CD4-positive, alpha-beta T cell treated with Interleukin-2 at 100 ng/mL for 4 hours (primary cell): ENCODE measurements at places on chromosomes 12 and 14.
A peak's percentile ranks its signal among the peaks of the same experiment; 100 is the strongest.

- no peak for DNase-seq
Measured at GRCh38 chr14:100617410-100618317, 30.4 kb upstream of the BEGAIN start.

GRCh38 chr12:97275256-97275655, 187.3 kb upstream of the RMST start:
- no peak for DNase-seq

GRCh38 chr12:105600911-105601545, 270.5 kb downstream of the C12orf75 start:
- DNase-seq: no peak

DNA sequence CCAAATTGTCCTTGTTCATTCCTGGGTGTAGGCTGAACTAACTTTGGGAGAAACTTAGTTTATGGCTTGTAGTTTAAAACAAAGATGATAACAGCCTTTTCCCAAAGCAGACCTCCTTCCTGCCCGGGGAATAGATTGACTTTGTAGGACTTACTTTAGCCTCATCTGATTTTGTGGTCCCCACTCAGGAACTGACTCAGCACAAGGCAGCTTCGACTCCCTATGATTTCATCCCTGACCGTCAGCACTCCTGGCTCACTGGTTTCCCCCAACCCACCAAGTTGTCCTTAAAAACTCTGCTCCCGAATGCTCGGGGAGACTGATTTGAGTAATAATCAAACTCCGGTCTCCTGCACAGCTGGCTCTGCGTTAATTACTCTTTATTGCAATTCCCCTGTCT, 40.1 kb upstream of the DDHD1 start:
- DNase-seq: no peak

DNA sequence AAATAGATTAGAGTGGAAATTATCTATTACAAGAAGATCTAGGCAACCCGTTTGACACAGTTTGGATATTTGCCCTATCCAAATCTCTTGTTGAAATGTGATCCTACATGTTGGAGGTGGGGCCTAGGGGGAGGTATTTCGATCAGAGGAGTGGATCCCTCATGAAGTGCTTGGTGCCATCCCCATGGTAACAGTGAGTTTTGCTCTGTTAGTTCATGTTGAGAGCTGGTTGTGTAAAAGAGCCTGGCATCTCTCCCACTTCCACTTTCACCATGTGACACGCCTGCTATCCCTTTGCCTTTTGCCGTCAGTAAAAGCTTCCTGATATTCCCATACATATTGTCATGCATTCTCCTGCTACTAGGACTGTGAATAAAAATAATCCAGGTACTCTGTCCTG, 66.4 kb upstream of the FLRT2 start:
- DNase-seq: no peak

GRCh38 chr14:26597589-26598080, at the start of gene NOVA1:
TSS of gene NOVA1 (minus strand) at chr14:26598033. CDS start at chr14:26597436, 597 bp downstream.
- no peak for DNase-seq

- no peak for DNase-seq
Measured at GRCh38 chr12:49059045-49059298, 1.6 kb downstream of the KMT2D start.

- no peak for DNase-seq
Measured at GRCh38 chr14:93997082-93997481, at the start of gene CCDC197. TSS of gene CCDC197 (plus strand) at chr14:93997301. CDS start at chr14:93998132, 831 bp downstream.

GRCh38 chr14:65156568-65157366, 54.5 kb upstream of the MAX start:
- DNase-seq: no peak

DNA sequence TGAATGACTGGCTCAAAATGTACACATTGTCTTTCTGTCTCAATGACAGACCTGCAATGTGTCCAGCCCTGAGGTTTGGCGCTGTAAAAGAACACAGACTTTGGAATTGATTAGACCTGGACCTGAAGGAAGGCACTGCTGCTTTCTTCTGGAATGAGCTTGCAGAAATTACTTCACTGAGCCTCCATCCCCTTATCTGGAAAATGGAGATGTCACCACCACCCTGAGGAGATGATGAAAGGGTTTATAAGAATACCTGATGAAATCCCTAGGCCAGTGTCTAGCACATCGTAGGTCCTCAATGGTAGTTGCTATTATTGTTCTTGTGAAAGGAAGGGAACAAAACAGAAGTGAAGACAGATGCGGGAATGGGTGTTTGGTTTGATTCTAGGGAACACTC, 9.7 kb upstream of the WSB2 start:
- no peak for DNase-seq

DNA sequence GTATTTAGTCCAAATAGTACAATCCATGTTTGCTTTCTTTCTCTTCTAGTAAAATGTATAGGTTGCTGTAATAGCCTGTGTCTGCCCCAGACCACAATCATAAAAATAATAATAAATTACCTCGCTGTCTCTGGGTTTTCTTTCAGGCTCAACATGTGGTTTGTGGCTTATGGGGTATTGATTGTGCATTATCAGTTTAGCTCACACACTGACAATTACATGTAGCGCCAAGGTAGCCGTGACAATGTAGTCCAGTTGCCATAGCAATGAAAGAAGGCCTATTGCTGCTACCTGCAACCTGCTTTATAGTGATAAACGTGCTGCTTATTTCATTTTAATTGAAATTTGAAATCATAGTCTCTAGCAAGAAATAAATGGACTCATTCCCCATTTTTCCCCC, 1009.8 kb downstream of the NRXN3 start:
- DNase-seq: no peak

DNA sequence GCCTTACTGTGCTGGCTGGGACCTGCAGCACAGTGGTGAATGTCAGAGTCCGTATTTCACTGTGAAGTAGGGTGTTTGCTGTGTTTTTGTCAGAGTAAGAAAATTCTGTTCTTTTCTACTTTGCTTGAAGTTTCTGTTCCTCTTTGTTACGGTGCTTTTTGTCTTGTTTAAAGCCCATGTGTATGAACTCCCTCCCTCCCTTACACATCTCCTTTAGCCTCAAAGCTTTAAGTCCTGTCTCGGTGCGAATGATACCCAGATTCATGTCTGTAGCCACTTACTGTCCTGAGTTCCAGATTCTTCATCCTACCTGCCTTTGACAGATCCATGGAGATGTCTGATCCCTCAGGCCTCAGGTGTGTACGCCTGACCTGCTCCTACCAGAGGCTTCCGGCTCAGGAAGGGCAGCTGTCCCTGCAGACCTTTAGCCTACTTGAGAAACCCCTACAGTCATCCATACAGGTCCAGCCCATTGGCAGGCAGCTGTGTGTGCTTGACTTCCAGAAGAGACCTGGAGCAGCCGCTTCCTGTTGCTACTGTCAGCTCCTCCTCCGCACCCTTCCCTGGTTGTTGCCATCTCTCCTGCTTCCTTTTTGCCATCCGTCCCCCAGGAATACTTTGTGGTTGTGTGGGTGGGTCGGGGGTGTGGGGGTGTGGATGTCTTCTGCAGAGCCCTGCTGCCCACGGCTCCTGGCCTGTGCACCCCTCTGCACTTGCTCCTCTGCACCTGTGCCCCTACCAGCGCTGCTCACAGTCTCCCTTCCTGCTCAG, 72.9 kb downstream of the DDX51 start:
- no peak for DNase-seq

DNA sequence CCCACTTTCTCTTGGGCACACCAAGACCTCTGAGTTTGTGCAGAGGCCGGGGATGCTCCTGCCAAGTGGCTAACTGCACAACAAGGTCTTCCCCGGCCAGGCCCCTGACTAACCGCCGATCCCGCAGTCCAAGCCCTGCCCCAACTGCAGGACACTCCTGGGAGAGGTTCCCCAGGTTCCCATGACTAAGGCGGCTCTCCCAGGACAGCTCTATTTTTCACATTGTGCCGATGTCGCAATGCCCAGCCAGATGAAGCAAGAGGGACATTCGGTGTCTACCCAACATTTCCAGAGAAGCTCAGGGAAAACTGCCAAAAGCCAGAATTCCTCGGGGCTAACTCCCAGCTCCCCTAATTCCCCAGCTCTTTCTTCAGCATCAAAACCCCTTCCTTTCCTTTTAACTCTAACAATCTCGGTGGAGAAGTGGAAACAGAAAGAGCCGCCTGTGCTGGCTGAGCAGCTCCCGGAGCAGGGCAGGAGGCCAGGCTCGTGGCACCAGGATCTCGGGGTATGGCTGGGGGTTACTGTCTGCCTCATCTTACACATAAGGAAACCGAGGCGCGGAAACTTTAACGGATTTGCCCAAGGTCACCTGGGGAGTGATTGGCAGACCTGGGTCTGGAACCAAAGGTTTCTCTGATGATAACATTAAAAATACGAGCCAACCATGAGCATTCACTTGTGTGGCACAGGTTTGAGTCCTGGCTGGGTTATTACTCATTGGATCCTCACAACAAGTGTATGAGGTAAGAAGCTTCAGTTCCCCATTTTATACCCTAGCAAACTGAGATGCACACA, 318.2 kb downstream of the BCL11B start:
- DNase-seq: no peak

- peak; percentile 5 for DNase-seq
Measured at GRCh38 chr14:94394581-94395207, 6.3 kb upstream of the SERPINA1 start.

GRCh38 chr14:91975763-91976162, 28.3 kb upstream of the FBLN5 start:
- no peak for DNase-seq

DNA sequence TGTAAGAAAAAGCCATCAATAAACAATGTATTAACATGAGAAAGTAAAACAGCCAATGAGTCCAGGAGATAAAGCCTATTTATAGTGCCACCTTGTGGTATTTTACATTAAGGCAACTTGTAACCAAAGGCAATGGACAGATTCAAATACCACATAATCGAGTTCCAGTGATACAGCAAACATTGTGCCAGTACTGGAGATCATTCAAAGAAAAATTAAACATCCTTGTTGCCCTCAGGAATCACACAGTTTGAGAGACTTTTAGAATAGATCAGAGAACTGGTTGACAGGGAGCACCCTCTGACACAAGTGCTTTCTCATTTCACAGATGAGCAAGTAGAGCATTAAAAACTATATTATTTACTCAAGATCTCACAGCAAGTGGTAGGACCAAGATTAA, 98.1 kb downstream of the DDHD1 start:
- DNase-seq: peak; percentile 57

- DNase-seq: no peak
Measured at GRCh38 chr14:55807881-55808379, 227.9 kb downstream of the KTN1 start.

- DNase-seq: no peak
Measured at GRCh38 chr14:48943913-48944312, 642.3 kb downstream of the RPS29 start.

- peak; percentile 47 for DNase-seq
Measured at GRCh38 chr12:6444704-6445688, at the start of gene CD27. TSS of gene CD27 (plus strand) at chr12:6444955. CDS start at chr12:6445096, 141 bp downstream.

DNA sequence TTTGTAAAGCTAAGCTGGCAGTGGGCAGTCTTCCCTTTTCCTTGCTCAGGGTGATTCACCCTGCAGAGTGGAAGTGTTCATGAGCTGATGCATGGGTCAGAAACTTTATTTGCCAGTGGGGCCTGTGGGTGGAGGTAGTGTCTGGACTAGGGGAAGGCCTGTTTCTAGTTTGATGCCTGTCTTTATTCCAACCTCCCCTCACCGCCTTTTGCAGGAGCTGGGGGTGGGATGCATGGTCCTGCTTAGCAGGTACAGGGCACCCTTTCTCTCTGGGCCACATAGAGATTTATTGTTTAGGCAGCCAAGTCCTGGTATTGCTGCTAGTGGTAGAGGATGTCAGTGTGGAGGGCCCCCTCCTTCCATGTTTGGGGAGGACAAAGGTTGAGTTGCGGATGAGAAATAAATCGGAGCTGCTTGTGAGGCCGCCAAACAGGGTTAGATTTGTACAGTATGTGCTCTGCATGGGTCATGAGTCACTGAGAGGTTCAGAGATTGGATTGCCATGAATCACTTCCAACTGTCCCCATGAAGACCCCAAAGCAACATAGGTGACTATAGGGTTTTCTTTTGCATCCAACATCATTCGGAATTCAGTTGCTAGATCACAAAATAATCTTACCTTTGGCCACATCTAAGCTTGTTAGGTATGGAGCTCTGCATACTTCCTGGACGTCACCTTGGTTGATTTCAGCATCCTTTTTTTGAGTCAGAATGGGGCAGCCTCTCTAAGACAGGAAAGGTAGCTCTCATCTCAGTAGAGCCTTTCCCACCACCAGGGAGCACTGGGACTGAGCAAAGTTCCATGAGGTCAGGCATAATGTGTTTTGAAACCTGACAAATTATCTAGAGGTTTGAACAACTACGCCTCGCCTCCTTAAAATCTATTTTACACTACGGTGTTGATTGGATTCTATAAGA, 8.8 kb downstream of the SMOC1 start:
- no peak for DNase-seq

- DNase-seq: no peak
Measured at GRCh38 chr12:13769273-13769672, 212.1 kb downstream of the GRIN2B start.

DNA sequence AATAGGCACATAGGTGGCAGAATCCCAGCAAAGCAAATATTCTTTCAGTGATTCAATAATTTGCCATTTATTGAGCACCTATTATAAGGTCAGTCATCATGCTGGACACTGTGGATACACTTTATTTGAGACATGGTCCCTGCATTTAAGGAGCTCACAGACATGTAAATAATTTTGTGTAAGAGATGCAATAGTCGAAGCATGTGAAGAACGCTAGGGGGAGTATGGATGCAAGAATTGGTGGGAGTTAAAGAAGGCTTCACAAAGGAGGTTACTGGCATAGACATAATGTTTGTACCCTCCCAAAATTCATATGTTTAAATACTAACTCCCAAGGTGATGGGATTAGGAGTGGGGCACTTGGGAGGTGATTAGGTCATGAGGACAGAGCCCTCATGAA, 260.6 kb upstream of the GARIN6 start:
- no peak for DNase-seq

DNA sequence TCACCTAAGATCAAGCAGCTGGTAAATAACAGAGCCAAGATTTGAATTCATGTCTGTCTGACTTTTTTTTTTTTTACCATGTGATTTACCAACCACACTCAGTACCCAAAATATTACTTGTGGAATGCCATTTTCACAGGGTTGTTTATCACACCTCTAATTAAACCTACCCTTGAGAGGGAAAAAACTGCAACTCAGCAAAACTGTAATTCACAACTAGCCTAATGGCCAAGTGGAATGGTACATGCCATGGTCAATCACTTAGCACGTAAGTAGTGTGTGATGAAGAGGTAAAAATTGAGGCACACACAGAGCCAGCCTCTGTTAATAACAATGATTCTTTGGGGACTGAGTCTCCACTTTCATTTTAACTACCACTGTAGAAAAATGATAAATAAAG, 412.9 kb upstream of the GARIN6 start:
- DNase-seq: no peak

DNA sequence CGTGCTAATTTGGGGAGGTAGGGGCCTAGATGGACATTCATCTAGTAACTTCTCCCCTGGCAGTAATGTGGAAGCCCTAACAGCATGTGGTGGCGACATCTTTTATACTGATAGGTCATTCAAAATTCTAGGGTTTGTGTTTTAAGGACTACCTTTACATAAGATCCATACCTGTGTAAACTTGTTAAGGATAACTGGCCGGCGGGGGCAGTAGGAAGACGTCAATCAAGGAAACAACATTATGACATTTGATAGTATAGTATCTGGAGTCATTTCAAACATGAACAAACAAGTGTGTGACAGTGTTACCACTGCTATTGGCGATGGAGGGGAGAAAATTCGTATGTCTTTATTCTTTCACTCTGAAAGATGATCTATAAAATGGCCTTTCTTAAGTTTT, 120.0 kb downstream of the TTLL5 start:
- no peak for DNase-seq
